Left lung (tissue), 14 donors: ENCODE measurements at places on chromosomes 3 and 15. TPM values are rescaled to one million over a fixed set of nuclear protein-coding genes. Genes with fewer than 3 reads are reported as not detected.
A peak's percentile ranks its signal among the peaks of the same experiment; 100 is the strongest.

DNA sequence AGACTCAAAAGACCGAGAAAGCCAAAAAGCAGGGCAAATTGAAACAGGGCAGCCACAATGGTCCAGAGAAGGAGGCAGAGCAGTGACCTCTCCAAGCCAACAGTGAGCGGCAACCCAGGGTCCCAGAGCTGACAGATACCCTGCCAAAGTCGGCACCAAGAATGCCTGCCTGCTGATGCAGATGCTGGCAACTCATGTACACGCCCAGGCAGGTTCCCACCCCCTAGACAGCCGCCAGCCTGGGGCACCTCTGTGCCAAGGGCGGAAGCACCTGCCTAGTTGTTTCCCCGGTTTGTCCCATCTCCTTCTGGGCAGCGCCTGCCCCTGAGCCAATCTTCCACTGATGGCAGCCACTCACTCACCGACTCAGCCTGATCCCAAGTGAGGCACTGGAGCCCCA lies 22.1 kb downstream of the KLHL25 start:
- DNase-seq, result no peak

Gene SHC4
- total RNA-seq, result 0.44 TPM

Gene GOLGA8M
- 2.0 TPM for total RNA-seq

DNA sequence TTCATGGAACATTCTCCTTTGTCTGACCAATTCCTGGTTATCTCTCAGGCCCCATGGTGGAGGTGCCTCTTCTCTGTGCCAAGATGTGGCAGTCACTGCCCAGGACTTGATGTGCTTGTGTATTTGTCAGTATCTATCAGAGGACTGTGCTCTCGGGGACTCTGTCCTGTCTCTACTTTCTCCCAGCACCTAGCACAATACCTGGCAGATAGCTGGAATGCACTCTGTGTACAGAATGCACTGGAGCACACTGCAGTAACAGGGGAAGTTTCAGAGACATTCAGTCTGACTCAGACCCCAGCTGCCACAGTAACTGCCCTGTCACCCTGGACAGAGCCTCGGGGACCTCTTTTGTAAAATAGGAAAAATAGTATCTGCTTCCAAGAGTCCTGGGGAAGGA lies 34.6 kb upstream of the SV2B start:
- DNase-seq, result no peak

Gene SLC2A2
- total RNA-seq, result not detected

DNA sequence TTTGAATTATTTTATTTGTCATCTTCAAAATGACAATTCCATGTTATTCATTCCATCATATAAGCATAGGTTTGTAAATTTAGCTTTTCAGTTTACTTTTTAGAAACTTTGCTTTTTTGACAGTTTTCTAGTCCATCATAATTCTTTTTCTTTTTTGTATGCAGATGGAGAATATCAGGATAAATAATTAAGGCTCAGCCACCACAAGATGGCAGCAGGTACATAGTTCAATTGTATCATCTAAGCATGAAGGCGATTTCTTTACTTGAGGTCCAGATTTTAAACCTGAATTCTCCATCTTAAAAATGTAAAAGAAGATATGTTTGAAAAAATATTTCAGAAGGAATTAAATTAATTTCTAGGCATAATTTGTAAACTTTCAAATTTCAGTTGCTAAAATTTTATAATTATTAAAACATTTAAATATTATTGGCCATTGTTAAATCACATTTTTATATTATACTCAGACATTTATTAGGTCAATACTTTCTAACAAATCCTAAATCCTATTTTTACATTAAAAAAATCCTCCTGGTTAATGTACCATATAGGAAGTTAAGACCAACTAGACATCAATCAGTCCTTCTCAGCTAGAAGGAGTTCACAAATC lies 15.1 kb downstream of the PLSCR5 start:
- peak; percentile 60 for DNase-seq

Gene STAB1
- total RNA-seq, result 334 TPM

DNA sequence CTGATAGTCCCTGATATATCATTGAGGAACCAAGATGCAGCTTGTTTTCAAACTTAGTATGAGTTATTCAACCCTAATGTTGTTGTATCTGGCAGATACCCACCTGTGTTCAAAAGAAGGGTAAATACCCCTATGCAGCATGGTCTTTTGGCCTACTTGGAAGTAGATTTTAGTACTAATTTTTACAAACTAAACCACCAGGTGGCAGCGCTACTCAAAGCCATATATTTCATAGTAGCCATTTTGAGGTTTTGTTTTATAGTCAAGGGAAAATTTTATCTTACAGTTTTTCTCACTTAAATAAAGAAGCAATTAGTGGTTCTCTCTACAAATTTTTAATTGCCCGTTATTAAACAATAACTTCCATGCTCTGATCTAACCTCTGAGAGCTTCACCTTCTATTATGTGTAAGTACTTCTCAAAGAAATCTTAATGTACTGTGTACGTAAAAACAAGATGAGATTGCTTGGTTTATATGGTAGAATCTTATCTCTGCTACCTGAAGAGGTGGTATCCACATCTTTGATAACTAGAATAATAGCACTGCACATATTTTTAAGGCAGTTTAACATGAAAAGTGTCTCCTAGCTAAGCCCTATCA lies 31.5 kb upstream of the MLF1 start:
- DNase-seq, result no peak

Gene RPL35A
- 736 TPM for total RNA-seq

- DNase-seq, result no peak
These were observed 598.0 kb upstream of the SEMA6D start for GRCh38 chr15:47119349-47119748.
